Activated naive CD8-positive, alpha-beta T cell treated with anti-CD3 and anti-CD28 coated beads, Interleukin-2, amount 10 ng/mL, durations not matched to agents 7 days and 5 days (primary cell): ENCODE measurements at places on chromosomes 4 and X.
A peak's percentile ranks its signal among the peaks of the same experiment; 100 is the strongest.

DNA sequence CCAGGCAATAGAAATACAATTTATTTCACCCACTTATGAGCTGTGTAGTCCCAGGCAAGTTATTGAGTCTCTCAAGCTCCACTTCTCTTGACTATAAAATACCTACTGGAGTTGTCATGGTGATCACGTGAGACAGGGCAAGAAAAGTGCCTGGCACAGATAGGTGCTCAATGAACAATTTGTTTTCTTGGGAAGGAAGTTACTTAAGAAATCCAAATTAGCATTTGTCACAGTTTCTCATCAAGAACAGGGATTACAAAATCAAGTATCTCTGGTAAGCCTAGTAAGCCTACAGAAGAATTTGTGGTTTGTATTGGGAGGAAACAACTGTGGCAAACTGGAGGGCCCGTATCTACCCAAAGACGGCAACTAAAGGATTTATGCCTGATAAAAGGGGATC lies 37.5 kb upstream of the RASGEF1B start:
- no peak for DNase-seq

DNA sequence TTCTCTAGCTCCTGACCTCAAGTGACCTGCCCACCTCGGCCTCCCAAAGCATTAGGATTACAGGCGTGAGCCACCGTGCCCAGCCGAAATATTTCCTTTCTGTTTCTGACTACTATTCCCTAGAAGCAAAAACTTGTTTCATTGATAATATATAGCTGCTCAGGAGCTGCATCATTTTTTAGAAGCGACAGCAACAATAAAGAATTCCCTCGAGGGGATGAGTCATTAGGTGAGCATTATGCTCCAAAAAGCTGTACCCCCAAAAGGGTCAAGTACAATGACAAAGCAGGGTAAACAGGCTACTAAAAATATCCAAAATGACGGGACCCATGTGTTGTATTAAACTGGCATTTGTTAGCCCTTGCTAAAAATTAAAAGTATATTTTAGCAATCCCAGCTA lies 67.0 kb downstream of the RBM47 start:
- DNase-seq, result no peak

DNA sequence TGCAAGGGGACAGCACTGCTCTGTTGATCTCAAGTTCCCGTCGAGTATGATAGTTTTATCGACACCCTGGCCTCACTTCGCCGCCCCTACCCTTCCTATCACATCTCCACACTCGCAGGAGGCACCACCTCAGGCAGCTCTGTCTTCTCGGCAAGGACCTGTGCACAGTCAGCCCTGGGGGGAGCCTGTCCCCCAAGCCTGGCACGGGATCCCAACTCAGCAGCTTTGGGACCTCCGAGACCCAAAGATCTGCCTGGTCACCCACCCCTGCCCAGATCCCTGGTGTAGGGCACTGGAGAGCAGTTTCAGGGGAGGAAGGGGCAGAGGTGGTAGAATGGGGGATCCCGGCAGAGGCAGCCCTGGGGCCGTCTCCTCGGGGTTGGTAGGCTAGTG lies 18.0 kb upstream of the UBA1 start:
- no peak for DNase-seq

- no peak for DNase-seq
Observed at GRCh38 chr4:110452546-110452945, 23.4 kb upstream of the ENPEP start.

DNA sequence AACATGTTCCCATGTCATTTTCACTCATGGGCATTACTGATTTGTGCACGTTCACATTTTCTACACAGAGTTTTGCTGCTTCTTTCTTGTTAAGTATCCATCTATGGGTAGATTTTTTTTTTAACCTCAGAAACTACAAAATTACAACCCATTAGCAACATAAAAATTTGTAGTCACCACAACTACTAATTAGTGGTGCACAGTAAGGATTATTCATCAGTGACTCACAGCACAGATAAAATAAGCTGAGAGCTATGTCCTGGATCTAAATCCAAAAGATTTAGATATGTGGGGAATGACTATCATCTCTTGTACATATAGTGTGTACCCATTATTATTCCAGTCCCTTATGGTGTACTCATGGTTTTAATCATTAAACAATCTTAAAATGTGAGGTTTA lies 19.7 kb upstream of the AMELX start:
- no peak for DNase-seq

DNA sequence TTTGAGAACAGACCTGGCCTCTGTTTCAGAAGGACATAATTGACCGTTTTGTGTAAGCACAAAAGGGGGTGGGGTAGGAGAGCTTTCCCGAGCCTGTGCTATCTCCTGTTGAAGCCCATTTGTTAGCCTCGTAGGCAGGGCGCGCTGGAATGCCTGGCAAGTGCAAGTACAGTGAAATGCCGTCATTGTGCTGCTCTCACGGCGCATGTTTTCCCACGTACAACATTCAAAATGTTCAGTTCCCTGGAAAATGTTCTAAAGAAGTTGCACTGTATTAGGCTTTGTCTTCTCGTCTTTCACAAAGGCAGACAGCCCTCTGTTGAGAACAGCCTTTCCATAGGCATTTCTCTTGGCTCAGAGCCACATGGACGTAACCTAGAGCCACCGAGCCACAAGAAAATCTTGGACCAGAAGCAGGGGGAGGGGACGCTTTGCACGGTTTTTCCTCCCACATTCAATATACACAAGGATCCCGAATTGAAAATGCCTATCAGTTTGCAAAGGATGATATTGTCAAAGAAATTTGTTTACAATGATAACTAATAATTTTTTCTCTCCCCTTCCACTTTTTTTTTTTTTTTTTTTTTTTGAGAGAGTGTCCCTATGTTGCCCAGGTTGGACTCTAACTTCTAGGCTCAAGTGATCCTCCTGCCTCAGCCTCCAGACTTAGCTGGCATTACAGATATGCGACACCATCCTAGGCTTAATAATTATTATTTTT lies 54.6 kb upstream of the RAPGEF2 start:
- DNase-seq, result no peak

GRCh38 chr4:102574317-102574716 lies 73.2 kb downstream of the NFKB1 start:
- DNase-seq, result no peak

DNA sequence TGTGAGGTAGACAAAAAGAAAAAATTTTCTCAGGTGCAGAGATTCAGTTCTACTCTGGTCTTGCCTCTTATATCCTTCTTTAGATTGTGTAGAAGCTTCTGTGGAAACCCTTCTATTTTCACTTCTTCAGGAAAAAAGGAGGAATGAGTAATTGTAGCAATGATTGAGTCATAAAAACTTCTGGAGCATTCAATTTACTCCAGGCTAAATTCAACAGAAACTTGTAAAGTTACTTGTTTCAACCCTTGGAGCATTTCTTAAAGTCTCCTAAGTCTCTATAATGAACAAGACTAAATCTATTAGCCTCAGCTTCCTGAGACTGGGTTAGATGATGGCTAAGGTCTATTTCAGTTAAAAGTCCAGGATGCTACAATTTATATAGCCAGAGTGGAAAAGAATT lies 29.9 kb downstream of the BOD1L1 start:
- DNase-seq, result no peak

DNA sequence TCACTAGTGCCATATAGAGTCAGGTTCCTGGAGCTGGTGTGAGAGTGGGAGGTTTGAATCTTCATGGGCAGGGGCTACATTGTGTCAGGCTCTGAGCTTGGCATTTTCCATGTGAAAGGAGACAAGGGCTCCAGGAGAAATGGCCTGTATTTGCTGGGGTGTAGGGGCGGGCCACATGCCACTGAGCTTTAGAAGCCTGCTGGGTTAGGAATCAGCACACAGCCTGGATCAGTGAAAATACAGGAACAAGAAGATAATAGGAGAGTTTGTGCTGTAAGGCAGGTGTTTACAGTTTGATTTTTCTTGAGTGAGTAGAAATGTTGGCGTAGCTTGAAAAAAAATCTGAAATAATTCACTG lies 35.4 kb downstream of the TBC1D14 start:
- DNase-seq, result no peak

DNA sequence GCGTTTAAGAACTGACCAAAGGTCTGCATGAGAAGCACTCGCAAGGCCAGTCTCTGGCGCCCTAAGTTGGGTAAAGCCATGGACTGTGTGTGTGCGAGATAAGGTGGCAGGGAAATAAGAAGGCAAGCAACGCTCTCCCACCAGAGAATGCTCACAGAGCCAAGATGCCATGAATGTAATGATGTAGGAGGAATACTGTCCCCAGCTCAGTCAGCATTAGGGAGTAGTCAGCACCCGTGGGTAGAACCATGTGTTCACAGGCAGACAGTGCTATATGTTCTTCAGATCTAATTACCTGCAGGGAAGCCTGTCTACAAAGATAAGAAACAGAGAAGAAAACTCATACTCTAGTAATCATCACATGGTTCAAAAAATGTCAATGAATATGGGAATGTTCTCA lies 68.8 kb downstream of the SEC24D start:
- DNase-seq, result no peak

- DNase-seq, result no peak
Observed at GRCh38 chr4:177282284-177282835, 27.3 kb upstream of the NEIL3 start.

DNA sequence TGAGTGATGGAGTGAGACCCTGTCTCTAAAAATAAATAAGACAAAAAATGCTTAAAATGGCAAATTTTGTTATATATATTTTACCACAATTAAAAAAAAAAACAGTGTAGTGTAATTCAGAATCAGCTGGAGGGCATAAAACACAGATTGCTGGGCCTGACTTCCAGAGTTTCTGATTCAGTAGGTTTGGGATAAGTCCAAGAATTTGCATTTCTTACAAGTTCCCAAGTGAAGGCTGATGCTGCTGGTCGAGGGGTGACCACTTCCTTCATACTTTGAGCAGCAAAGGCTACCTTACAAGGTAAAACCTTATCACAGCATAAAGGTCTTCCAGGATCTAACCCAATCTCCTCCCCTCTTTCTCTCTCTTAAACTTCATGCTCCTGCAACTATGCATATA lies 40.7 kb downstream of the KLHL8 start:
- no peak for DNase-seq

- no peak for DNase-seq
Observed at GRCh38 chrX:69178592-69178991, 13.3 kb upstream of the PJA1 start.

GRCh38 chr4:7190691-7191545 lies 1.4 kb upstream of the SORCS2 start:
- DNase-seq, result no peak

- DNase-seq, result no peak
Observed at GRCh38 chr4:116438417-116438816, 647.0 kb downstream of the TRAM1L1 start.

- DNase-seq, result no peak
Observed at GRCh38 chr4:89026542-89026941, 30.4 kb downstream of the FAM13A start.

- no peak for DNase-seq
Observed at GRCh38 chr4:102734116-102734515, 26.7 kb downstream of the MANBA start.

GRCh38 chrX:66015152-66015831 lies 24.6 kb downstream of the VSIG4 start:
- peak; percentile 42 for DNase-seq

GRCh38 chrX:125436855-125437254 lies 117.2 kb downstream of the TEX13C start:
- no peak for DNase-seq

DNA sequence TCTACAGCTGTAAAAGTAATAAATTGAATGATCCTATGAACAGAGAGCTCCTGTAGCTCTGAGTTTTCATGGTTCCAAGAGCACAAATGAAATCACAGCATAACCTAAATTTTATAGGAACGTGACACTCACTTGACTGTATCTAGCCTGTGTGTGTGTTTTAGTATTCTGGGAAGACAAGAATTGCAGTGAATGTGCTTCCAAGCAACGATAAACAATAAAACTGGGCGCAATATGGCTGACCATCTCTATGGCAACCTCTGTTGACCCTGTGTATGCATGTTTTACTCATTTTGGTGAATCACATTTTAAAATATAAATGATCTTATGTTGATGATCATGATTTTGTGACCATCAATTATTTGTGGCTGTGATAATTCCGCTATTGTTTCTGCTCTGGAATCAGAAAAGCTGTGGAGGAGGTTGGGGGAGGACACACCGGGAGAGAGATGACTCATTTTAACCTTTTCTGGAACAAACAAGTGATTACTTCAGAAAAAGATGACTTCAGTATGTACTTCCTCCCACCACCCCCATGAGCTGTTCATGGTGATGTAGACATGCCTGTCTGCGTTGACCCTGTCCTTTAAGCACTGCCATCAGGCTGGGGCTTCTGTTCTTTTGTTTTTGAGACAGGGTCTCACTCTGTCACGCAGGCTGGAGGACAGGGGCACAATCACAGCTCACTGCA lies 31.8 kb downstream of the USP11 start:
- DNase-seq, result no peak

GRCh38 chr4:121053601-121054143 lies 18.7 kb downstream of the NDNF start:
- DNase-seq, result no peak

- no peak for DNase-seq
Observed at GRCh38 chrX:54237014-54237413, 54.0 kb upstream of the FAM120C start.

GRCh38 chr4:144574000-144574399 lies 72.0 kb upstream of the HHIP start:
- no peak for DNase-seq

DNA sequence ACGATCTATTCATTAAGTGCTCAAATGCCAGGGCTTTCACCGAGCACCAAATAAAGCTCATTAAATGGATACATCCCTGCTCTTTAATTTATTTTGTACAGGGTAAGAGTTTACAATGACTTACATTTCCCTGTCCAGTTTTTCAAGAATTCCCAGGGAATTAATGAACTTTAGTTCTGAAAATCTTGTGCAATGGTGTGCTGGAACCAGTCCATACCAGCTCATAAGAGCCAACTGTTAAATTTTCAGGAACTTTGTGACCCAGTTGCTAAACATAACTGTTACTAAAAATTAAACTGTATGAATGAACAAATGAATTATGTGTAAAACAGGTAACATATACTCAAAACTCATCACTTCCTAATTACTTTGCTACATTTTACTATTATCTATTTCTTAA lies 191.7 kb upstream of the RASGEF1B start:
- no peak for DNase-seq

DNA sequence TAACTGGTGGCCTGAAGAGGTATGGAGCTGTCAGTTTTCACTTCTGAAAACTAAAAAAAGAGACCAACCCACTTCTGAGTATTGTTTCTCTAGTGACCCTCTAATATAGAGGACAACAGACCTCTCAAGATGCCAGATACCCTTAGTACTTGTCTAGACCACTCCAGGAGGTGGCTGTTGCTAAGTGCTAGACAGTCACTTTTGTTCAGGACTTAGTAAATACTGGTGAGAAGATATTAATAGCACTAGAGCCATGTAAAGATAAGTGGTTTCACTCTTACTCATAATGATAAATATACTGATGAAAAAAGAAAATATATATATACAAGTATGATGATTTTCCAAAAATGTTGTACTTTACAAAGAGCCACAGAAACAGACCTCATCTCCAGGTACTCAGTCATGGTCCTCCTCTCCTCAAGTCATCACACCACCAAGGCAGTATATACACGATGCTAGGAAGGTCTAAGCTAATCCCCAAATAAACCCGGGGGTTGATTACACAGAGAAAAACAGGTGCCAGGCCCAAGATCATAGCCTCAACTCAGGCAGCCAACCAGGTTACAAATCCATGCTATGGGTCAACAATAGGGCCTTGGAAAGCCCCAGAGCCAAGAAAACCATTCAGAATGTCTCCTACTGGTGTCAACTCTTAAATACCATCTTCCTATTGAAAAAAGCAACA lies 66.9 kb downstream of the ARHGEF9 start:
- no peak for DNase-seq

- DNase-seq, result no peak
Observed at GRCh38 chr4:165248102-165248501, 40.7 kb downstream of the KLHL2 start.

GRCh38 chr4:4974727-4975126 lies 44.5 kb downstream of the CYTL1 start:
- DNase-seq, result no peak

GRCh38 chrX:12329476-12329875 lies 191.2 kb downstream of the FRMPD4 start:
- no peak for DNase-seq
